CD4-positive, alpha-beta T cell treated with Interleukin-10 for 1 hour (primary cell): ENCODE measurements at places on chromosomes 13 and 19.

DNA sequence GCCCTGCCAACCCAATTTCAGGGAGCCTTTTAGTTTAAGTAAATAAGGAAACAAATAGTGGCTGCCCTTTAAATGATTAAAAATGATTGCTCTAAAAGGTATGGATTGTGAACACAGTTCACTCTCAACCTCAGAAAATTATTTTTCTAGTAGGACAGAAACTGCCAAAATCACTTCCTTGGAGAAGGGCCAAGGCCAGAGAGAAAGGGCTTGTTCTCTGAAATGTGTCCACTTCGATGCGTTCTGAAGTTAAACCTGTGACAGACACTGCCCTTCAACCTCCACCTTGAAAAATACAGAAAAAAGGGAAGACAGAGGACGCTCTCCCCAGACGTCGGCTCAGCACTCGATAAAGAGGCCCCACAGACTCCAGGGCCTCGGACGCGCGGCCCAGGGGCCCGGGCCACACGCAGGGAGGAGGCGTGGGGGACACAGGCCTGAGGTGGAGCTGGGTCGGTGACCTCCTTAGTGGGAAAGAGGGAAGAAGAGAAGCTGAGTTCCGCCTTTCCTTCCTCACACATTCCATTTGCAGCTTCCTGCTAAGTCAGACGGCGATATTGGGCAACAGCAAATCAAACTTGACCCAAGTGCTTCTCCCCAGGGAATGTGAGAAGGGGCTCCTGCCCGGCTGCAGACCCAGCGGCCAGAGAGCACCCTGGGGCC, 63.6 kb downstream of the RASA3 start:
- no peak for DNase-seq

GRCh38 chr19:6588508-6589345, 2.2 kb downstream of the CD70 start:
- no peak for DNase-seq

DNA sequence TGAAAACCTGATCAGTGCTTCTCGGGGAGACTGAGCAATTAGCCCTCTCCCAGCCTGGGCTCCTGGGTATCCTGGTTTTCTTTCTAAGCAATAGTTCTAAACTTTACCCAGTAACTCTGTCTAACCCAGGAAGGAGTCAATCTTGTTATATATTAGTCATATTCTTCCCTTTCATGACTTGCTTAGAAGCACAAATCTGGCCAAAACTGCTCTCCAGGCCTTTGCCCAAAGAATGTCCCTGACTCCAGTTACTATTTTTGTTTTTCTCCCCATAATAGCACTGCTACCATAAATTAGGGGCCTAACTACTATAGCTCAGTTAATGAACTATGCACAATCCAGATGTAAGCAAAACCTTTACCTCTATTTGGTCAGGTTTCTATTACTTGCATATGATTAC, 355.8 kb upstream of the HTR2A start:
- no peak for DNase-seq

DNA sequence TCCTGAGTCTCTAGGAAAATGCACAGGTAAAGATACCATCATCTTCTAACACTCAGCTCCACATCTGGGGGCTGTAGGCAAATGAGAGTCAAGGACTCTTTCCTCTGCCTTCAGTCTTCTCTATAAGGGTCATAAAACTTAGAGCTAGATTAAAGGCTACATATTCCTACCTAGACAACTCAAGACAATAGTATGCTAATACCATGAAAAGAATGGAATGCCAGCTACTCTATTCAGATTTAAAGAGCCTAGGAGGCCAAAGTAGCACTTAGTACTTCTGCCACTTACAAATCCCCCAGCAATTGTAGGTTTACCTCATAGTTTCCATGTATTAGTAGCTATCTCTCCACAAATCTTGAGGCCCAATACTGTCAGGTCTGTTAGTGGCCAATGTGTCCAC, 453.0 kb downstream of the SLITRK5 start:
- no peak for DNase-seq

DNA sequence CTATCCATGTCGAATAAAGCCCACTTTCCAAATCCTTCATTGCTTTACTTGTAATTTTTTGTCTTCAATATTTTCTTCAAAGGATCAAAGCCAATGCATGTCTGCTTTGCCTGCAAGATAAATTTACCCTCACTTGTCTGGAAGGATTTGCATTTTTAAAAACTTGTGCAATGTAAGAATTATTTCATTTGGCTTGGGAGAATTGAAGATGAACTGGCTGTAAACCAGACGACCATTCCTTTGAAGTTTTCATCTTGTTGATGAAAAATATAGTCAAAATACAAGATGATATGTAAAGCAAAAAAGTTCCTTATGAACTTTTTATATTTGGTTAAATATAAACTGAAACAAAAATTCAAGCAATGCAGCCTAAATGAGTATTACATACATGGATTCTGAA, 225.0 kb downstream of the SLITRK1 start:
- no peak for DNase-seq

GRCh38 chr13:45846681-45847080, 4.9 kb downstream of the SIAH3 start:
- DNase-seq, result no peak

- DNase-seq, result no peak
Observed at GRCh38 chr13:113975416-113975815, 1.5 kb upstream of the C13orf46 start.

DNA sequence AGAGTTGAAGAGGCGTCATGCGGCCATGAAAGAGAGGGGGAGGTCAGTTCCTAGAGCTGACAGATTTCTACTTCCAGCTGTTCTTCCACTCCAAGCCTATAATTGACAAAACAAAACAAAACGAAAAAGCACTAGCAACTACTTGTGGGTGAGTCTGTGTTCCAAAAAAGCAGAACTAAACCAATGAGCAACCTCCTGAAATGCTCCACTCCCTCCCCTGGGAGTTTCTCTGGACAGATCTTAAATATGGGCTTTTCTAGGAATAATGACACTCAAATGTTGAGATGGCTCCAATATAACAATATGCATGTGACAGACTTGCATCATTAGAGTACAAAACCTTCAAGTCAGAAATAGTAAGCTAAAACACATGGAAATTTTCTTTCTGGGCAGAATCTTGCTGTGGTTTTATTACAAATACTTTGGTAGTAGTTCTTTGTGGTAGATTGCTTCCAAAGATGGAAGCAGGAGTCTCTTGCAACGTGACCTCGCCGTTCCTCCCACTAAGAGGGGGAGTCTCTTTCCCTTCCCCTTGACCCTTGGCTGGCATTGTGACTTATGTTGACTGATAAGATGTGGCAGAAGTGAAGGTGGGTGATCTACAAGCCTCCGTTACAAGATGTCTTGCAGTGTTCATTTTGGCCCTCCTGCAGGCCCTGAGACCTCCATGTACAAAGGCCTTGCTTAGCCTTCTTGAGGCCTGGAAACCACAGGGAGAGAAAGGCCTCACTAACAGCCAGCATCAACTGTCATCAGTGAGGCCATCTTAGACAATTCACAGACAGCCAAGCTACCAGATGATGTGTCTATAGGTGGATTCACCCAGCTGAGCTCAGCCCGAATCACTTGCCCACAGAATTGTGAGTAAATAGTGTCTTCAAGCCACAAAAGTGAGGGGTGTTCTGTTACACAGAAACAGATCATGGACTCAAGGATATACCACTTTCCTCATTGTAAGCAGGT, 173.1 kb upstream of the RFC3 start:
- no peak for DNase-seq

GRCh38 chr13:25171517-25172302, at the start of gene AMER2:
Gene AMER2 (minus strand): TSS chr13:25172288. CDS start chr13:25171619, 669 bp downstream.
- no peak for DNase-seq

DNA sequence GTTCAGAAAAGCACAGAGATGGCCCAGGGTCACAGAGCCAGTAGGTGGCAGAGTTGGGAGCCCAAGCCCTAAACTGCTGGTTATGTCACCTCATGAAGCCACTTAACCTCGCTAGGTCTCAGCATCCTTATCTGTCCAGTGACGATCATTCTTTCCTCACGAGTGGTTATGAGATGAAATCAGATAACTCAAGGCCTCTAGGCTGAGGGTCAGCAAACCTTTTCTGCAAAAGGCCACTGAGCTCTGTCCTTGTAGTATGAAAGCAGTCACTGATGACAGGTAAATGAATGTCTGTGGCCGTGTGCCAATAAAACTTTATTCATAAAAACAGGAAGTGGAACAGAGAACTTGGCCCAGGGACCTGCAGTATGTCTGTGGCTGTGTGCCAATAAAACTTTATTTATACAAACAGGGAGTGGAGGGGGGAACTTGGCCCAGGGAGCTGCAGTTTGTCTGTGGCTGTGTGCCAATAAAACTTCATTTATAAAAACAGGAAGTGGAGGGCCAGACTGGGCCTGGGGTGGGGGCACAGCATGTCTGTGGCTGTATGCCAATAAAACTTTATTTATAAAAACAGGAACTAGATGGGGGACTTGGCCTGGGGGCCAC, 71.2 kb downstream of the GNG7 start:
- peak; percentile 38 for DNase-seq

GRCh38 chr13:73223372-73223781, 164.6 kb downstream of the KLF5 start:
- DNase-seq, result no peak

GRCh38 chr19:51022526-51022925, 3.0 kb upstream of the KLK10 start:
- no peak for DNase-seq

DNA sequence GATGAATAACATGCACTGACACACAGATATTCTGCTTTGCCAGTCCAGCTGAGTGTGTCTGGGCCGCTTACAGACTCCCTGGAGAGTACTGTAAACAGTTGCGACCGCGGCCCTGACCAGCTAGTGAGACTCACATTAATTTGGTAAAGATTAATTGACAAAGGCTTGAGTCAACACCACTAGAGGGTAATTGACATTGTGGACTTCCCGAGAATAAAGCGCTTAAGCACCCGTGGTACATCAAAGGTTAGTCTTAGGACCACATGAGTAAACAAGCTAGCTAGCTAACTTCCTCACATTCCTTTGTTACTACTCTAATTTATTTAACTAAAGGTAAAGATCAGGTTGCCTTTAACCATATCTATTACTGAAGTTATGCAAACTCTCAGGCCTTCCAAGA, 624.4 kb upstream of the ARGLU1 start:
- DNase-seq, result no peak

- no peak for DNase-seq
Observed at GRCh38 chr13:29530901-29531300, 64.6 kb downstream of the SLC7A1 start.

GRCh38 chr13:37097076-37097475, 8.4 kb downstream of the CSNK1A1L start:
- no peak for DNase-seq

DNA sequence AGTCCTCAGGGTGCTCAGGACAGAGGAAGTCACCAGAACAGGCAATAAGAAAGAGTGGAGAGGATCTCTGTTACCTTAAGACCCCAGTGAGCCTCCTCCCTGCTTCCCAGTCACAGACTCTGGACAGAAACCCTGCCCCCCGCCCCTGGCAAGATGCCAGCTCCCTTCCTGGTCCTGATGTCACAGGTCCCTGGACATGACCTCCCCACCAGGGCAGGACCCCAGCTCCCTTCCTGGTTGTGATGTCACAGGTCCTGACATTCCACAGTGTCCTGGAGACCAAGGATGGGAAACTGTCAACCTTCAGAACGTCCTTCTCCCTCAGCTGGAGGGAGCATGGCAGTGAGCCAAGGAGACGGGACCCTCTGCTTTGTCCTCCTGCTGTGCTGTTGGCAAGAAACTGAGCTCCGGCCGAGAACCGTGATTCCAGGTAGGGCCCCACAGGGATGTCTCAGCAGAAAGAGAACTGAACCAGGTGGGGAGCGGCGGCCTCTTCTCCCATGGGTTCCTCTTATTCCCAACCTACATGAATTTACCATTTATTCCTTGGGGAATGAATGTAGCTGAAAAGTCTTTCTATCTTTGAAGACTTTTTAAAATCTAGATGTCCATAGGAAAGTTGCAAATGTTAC, at the start of gene SPACA7:
SPACA7 (plus strand) TSS at position 306 of the 632 bp plus-strand sequence; CDS start at position 337, 31 bp downstream.
- DNase-seq, result no peak

GRCh38 chr13:108070925-108071324, 144.4 kb downstream of the LIG4 start:
- DNase-seq, result no peak

GRCh38 chr13:37058910-37059847, at the start of gene SUPT20H:
Gene SUPT20H (minus strand): TSS chr13:37059688. CDS start chr13:37051490, 8,198 bp downstream.
- DNase-seq, result peak; percentile 94

DNA sequence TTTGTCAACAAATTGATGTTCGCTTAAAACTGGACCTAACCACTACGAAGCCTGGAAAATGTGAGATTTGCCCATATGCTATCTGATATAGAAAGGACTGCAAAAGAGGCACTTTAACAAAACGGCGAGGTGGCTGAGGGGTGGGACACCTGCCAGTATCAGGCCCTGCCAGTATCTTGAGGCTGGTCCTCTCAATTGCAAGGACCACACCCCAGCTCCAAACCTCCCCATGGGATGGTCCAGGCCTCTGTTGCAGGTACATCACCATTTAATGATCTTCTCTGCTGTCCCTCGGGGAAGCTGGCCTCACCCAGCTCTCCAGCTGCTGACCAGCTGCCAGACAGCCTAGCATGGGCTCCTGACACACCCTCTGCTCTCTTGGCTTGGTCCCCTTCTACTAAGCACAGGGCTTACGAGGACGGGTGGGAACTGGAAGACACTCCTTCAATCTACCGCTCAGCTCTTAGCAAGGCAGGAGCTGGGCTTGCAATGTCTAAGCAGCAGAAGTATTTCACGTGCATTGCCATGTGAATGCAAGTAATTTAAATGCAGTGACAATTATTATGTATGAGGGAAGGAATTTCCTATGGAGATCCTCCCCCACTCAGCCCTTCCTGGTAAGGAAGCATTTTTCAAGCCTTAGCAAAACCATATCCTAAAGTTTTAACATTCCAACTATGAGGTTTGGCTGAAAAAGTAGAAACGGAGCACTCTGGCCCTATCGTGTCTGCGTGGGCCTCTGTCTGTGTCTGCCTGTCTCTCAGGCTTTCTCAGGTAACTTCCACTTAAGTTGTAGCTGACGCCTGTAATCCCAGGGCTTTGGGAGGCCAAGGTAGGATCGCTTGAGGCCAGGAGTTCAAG, 63.9 kb downstream of the LATS2 start:
- no peak for DNase-seq

DNA sequence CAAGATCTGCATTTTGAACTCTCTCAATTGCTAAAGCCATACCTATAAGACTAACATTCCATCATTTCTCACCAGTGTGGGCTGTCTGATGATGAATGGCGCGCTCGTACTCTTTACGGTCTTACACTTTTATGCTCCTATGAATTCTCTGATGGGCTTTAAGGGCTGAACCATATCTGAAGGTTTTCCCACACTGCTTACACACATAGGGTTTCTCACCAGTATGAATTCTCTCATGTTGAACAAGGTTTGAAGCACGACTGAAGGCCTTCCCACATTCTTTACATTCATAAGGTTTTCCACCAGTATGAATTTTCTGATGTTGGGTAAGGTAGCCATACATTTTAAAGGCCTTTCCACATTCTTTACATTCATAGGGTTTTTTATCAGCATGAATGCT, 18.8 kb upstream of the ZNF607 start:
- no peak for DNase-seq

DNA sequence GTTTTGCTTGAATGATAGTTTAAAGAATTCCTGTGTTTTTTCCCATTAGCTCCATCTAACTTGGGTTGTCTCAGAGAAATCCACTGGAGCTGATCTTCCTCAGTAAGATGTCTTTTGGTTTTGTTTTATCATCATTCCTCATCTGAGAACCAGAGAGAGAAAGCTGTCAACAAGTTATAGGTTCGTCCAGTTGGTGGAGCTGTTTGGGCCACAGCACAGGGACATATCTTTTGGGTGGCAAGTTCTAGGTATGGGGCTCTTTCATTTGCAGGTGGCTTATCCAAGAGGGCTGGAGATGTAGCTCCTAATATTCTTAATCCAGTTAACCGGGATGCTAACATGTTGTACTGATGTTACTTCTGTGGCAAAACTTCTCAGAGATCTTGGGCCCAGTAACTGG, 174.2 kb downstream of the KCNRG start:
- DNase-seq, result peak; percentile 26

GRCh38 chr19:58361900-58362271, 665 bp downstream of the ZNF497 start:
- DNase-seq, result no peak
